Activated CD8-positive, alpha-beta T cell treated with anti-CD3 and anti-CD28 coated beads, Interleukin-2, amount 10 ng/mL, durations not matched to agents 7 days and 5 days (primary cell): ENCODE measurements at places on chromosomes 13 and 19. TPM values are rescaled to one million over a fixed set of nuclear protein-coding genes. Genes with fewer than 3 reads are reported as not detected.

DNA sequence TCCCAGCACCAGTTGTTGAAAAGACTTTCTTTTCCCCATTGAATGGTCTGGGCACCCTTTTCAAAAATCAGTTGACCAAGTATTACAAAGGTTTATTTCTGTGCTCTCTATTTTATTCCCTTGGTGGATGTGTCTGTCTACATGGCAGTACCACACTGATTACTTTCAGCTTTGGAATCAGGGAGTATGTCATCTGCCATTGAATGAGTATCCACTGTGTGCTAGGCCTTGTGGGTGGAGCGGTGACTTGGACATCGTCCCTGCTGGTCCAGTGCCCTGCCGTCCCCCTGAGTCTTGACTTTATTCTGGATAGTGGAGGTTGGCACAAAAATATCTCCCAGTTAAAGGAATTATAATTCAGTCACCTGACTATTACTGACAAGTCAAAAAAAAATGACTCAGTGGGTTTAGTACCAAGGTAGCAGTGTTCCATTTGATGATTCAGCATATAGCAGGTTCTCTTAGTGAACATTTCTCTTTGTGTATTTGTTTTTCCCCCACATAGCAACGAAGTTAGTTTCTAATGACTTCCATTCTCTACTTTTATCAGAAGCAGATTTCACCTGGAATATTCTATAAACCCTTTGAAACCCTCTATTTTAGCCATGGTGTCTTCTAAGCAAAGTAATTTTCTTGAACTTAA lies 3.9 kb downstream of the UPF3A start:
- no peaks in the 10 kb centered on the region for H3K27me3 ChIP-seq
- peaks cover 33% of the 10 kb centered on the region for H3K4me1 ChIP-seq
- peaks cover 52% of the 10 kb centered on the region for H3K36me3 ChIP-seq
- no peak overlapping the region for H3K27ac ChIP-seq

DNA sequence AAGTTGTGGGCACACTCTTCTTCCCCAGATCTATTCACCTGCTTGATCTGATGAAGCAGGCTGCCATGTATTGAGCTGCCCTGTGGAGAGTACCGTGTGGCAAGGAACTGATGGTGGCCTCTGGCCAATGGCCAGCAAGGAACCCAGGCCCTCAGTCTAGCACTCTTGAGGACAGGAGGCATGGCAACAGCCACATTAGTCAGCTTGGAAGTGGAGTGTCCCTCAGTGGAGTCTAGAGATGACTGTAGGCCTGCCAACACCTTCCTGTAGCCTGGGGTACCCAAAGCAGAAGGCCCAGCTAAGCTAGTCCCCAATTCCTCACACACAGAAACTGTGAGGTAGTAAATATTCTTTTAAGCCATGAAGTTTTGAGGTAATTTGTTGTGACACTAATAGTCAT lies 412.5 kb downstream of the DACH1 start:
- H3K4me3 ChIP-seq: no peak overlapping the region
- DNase-seq: no peak
- H3K36me3 ChIP-seq: no peaks in the 10 kb centered on the region

- no peaks in the 10 kb centered on the region for H3K27me3 ChIP-seq
- peaks cover 9% of the 10 kb centered on the region for H3K36me3 ChIP-seq
- peak within 1 kb of the TSS; percentile 86 for H3K27ac ChIP-seq
- peaks cover 25% of the 10 kb centered on the region for H3K4me1 ChIP-seq
- H3K4me3 ChIP-seq: peak within 1 kb of the TSS; percentile 83
These were observed at the start of gene TICAM1 for GRCh38 chr19:4831304-4831978. TSS of gene TICAM1 (minus strand) at chr19:4831712. CDS start at chr19:4818377, 13,335 bp downstream.

DNA sequence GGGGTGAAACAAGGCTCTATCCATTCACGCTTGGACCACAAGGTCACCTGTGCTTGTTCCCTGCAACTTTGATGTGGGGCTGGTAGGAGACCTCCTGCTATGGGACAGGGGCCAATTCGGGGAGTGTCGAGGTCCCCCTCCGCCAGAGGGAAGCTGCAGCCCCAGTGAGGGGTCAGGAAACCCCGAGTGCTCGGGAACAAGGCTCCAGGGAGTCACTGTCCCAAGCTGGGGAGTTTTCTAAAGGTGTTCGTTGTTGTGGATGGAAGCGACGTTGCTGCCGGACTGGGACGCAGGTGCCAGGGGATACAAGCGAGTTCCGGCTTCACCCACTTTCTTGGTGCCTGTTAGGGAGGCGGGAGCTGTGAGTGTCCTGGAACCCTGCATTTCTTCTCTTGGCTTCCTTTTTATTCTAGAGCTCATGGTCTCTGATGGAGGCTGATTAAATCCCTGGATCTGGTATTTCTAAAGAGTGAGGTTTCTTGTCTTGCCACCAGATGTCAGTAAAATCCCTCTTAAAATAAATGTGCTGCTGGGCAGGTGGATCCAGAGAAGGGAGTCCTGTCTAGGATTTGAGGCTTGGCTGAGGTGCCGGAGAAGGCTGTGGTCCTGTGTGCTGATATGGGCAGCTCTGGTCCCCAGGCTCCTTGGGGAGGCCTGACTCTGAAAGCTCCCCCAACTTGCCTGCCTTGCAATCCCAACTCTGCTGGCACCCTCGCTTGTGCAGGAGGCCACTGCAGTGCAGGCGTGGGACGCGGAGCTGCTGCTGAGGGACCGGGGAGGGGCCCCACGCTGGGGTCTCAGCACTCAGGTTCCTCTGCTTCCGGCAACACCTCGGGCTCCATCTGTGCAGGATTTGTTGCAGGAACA lies 153.9 kb downstream of the TEX29 start:
- DNase-seq: no peak
- no peak overlapping the region for H3K27ac ChIP-seq
- no peaks in the 10 kb centered on the region for H3K4me1 ChIP-seq

GRCh38 chr13:35534343-35534742 lies 57.9 kb upstream of the MAB21L1 start:
- no peak overlapping the region for H3K4me3 ChIP-seq
- H3K27ac ChIP-seq: no peak overlapping the region
- H3K36me3 ChIP-seq: no peaks in the 10 kb centered on the region
- H3K27me3 ChIP-seq: no peaks in the 10 kb centered on the region
- H3K4me1 ChIP-seq: no peaks in the 10 kb centered on the region

DNA sequence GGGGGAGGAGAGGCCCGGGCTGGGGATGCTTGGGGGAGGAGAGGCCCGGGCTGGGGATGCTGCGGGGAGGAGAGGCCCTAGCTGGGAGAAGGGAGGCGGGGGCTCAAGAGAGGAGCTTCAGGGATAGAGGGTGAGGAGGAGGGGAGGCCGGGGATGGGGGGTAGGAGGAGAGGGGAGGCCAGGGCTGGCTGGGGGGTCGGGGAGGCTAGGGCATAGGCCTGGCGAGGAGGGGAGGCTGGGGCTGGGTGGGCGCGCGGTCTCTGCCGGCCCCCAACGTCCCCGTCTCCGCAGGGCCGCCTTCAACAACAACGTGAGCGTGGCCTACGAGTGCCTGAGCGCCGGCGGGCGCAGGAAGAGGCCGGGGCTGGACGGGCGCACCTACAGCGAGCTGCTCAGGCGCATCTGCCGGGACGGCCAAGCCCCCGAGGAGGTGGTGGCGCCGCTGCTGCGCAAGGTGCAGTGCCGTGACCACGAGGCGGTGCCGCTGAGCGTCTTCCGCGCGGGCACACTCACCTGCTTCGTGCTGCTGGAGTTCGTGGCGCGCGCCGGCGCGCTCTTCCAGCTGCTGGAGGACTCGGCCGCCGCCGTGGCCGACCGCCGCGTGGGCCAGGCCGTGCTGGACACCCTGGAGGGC lies 11.4 kb downstream of the TPGS1 start:
- H3K36me3 ChIP-seq: peaks cover 8% of the 10 kb centered on the region
- H3K27me3 ChIP-seq: no peaks in the 10 kb centered on the region
- peaks cover 7% of the 10 kb centered on the region for H3K4me1 ChIP-seq
- H3K4me3 ChIP-seq: no peak overlapping the region

GRCh38 chr13:76425935-76426334 lies 460.3 kb downstream of the KCTD12 start:
- no peaks in the 10 kb centered on the region for H3K4me1 ChIP-seq
- H3K27ac ChIP-seq: no peak overlapping the region
- H3K36me3 ChIP-seq: no peaks in the 10 kb centered on the region
- DNase-seq: no peak
- no peaks in the 10 kb centered on the region for H3K27me3 ChIP-seq

DNA sequence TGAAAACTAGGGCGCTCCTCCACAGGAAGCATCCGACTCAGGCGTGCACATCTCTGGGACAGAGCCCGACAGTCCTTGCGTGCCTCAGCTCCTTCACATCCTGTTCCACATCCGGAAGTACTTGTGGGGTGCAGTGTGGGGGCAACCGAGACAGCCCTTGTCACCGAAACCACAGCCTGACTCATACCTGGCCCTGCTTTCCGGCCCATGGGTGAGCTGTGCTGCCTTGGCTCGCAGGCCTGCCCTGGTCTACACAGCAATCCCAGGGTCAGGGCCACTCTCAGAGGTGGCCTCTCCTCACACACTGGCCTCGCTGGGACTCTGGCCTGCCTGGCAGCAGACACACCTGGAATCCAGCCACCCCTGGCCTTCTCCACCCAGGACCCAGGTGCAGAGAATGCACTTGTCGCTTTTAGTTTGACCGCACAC lies 100.4 kb downstream of the STK24 start:
- H3K4me3 ChIP-seq: peak overlapping the region; percentile 68
- peaks cover 69% of the 10 kb centered on the region for H3K36me3 ChIP-seq
- peak overlapping the region; percentile 90 for H3K27ac ChIP-seq
- DNase-seq: peak; percentile 94
- peaks cover 85% of the 10 kb centered on the region for H3K4me1 ChIP-seq
- no peaks in the 10 kb centered on the region for H3K27me3 ChIP-seq

GRCh38 chr19:5503598-5503997 lies 48.4 kb downstream of the ZNRF4 start:
- H3K27me3 ChIP-seq: no peaks in the 10 kb centered on the region
- H3K36me3 ChIP-seq: peaks cover 2% of the 10 kb centered on the region

DNA sequence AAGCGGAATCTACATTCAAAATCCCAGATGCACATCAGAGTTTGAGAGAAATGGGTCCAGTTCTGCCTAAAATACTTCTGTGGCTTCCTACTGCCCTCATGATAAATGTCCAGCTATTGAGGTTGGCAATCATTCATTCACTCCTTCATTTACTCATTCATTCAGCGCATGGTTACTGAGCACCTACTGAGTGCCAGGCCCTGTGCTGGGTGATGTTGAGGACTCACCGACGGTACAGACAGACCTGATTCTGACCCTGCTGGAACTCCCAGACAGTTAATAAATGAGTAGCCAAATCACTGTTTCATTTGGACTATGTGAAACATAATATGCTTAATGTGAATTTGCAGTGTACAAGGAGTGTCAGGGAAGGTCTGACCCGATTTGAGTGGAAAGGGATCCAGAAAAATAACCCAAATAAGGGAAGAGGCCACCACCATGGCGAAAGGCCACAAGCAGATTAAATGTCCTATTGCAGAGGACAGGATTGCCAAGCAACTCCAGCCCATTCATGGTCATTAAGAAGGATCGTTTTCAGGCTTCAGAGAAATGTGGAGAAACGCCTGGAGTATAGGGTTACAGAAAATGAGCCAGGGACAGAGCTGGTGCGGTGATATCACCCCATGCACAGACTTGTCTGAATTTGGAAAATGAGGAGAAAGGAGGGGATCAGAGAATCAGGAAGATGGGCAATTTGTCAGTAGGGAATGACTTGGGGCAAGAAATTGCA lies 20.5 kb downstream of the DYRK1B start:
- H3K36me3 ChIP-seq: no peaks in the 10 kb centered on the region
- no peaks in the 10 kb centered on the region for H3K27me3 ChIP-seq
- H3K4me1 ChIP-seq: peaks cover 2% of the 10 kb centered on the region
- DNase-seq: no peak
- H3K27ac ChIP-seq: no peak overlapping the region

DNA sequence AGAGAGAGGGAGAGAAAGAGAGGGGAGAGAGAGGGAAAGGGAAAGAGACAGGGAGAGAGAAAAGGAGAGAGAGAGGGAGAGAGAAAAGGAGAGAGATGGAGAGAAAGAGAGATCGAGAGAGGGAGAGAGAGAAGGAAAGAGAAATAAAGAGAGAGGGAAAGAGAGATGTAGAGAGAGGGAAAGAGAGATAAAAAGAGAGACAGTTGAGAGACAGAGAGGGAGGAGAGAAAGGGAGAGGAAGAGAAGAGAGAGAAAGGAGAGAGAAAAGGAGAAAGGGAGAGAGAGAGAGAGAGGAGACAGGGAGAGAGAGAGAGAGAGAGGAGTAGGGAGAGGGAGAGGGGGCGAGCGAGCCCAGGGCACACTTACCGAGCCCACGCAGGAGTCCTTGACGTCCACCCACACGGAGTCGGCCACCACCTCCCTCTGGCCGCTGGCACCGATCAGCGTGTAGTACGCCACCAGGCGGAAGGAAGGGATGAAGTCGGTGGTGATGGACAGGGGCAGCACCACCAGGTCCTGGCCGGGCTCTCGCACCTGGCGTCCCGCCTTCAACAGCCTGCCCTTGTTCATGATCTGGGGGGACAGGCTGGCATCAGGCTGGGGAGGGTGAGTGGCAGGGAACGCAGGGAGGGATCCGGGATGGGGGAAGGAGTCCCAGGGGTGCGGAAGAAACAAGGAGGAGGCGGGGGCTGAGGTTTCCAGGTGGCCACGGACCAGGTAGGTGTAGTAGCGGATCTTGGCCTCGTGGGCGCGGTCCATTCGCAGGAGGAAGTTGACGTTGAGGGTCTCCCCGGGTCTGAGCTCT lies 10.0 kb downstream of the C3 start:
- no peak for DNase-seq
- H3K4me1 ChIP-seq: peaks cover 15% of the 10 kb centered on the region
- H3K27ac ChIP-seq: no peak overlapping the region
- H3K36me3 ChIP-seq: no peaks in the 10 kb centered on the region

DNA sequence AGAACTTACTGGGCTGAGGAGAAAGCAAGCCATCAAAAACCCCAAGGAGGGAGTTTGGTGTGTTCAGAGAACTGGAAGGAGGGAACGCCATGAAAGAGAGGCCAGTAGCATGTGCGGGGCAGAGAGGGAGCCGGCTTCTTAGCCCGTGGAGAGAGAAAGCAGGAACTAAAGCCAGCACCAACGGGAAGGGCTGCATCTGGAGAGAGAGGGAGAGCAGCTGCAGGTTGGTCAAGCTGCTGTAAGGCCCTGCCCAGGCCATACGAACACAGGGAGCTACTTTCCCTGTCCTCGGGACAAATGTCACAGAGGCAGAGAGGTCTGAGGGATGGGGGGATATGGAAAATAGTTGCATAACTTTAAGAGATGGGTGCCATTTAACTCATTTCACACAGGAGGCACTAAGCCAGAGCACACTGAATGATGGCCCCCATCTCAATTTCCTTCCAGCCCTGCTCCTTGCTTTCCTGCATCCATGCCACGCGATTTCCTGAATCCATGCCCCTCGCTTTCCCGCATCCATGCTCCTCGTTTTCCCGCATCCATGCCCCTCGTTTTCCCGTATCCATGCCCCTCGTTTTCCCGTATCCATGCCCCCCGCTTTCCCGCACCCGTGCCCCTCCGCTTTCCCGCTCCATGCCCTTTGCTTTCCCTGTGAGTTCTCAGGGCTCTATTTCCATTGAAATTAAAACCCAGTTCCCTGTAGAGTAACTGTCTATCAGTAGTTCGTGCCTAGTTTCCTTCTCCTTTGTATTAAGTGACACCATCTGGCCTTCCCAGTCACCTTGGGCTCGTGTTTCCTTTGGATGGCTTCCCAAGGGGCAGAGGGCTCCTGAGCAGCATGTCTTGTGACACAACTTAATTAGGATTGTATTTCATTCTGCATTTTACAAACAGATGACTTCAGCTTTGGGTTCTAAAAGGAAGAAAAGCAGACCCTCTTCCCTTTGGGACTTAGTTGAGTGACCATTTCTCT lies 31.5 kb upstream of the TPT1 start:
- no peak for DNase-seq
- H3K27me3 ChIP-seq: no peaks in the 10 kb centered on the region
- H3K4me3 ChIP-seq: no peak overlapping the region
- H3K4me1 ChIP-seq: peaks cover 30% of the 10 kb centered on the region
- H3K27ac ChIP-seq: no peak overlapping the region

PSG6 gene
- total RNA-seq: not detected

GPR183 gene
- 5.0 TPM for total RNA-seq

CBY2 gene
- total RNA-seq: not detected

NLRP11 gene
- total RNA-seq: not detected

SPACA4 gene
- not detected for total RNA-seq

CFAP97D2 gene
- total RNA-seq: not detected

SYT5 gene
- 0.47 TPM for total RNA-seq

LILRB2 gene
- total RNA-seq: not detected

LIM2 gene
- total RNA-seq: not detected

DDA1 gene
- total RNA-seq: 49.8 TPM
